Heart left ventricle (tissue), 16 donors: ENCODE measurements at places on chromosomes 4 and X. TPM values are rescaled to one million over a fixed set of nuclear protein-coding genes. Genes with fewer than 3 reads are reported as not detected.

GRCh38 chrX:104134583-104135261 lies 22.1 kb downstream of the SLC25A53 start:
- H3K4me3 ChIP-seq = no peak overlapping the region
- H3K27me3 ChIP-seq = no peaks in the 10 kb centered on the region
- no peaks in the 10 kb centered on the region for H3K36me3 ChIP-seq

- no peak overlapping the region for H3K4me3 ChIP-seq
- H3K27ac ChIP-seq = peak overlapping the region; percentile 46
- H3K36me3 ChIP-seq = no peaks in the 10 kb centered on the region
- no peaks in the 10 kb centered on the region for H3K27me3 ChIP-seq
- peak; percentile 61 for DNase-seq
Measured at GRCh38 chr4:153573881-153574802, 108.0 kb downstream of the TMEM131L start.

GRCh38 chrX:41935832-41936231 lies 12.5 kb upstream of the CASK start:
- H3K27ac ChIP-seq = no peak overlapping the region
- H3K4me3 ChIP-seq = no peak overlapping the region
- H3K4me1 ChIP-seq = no peaks in the 10 kb centered on the region
- no peaks in the 10 kb centered on the region for H3K36me3 ChIP-seq
- no peak for DNase-seq

- no peak overlapping the region for H3K4me3 ChIP-seq
- DNase-seq = no peak
- peaks cover 5% of the 10 kb centered on the region for H3K4me1 ChIP-seq
- peak overlapping the region; percentile 10 for H3K27ac ChIP-seq
- H3K27me3 ChIP-seq = no peaks in the 10 kb centered on the region
Measured at GRCh38 chr4:120753854-120754253, 168.7 kb downstream of the PRDM5 start.

OTC gene
- total RNA-seq = not detected

EFNB1 gene
- 15.9 TPM for total RNA-seq
